Mesothelial cell of epicardium (in vitro differentiated cells): ENCODE measurements at places on chromosomes 13 and 19. TPM values are rescaled to one million over a fixed set of nuclear protein-coding genes. Genes with fewer than 3 reads are reported as not detected.

DNA sequence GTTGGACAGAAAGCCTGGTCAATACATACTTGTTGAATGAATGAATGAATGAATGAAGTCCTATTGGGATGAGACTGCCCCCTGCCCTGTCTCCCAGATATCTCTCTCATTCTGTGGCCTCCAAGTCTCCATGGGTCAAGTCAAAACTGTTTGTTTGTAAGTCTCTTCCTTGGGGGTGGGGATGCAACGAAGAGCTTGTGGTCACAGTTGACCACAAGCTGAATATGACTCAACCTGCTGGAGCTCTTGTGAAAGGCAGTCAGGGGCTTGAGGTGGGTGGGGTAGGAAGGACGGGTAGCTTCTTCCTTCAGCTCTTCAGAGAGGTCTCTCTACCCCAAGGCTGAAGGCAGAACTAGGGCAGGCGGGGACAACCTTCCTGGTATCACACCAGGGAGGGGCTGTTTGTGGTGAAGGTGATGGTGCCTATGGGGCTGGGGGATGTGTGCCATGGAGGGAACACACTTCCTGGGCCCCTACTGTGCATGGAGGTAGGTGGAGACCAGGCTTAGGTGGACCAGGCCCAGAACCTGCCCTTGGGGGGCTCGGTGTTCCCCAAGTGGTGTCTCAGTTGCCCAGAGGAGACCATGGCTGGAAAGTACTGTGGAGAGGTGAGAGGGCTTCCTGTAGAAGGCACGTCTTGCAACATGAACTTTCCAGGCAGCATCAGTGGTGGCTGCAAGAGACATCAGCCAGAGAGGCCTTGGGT lies 8.0 kb downstream of the MYO1F start:
- DNase-seq, result no peak

DNA sequence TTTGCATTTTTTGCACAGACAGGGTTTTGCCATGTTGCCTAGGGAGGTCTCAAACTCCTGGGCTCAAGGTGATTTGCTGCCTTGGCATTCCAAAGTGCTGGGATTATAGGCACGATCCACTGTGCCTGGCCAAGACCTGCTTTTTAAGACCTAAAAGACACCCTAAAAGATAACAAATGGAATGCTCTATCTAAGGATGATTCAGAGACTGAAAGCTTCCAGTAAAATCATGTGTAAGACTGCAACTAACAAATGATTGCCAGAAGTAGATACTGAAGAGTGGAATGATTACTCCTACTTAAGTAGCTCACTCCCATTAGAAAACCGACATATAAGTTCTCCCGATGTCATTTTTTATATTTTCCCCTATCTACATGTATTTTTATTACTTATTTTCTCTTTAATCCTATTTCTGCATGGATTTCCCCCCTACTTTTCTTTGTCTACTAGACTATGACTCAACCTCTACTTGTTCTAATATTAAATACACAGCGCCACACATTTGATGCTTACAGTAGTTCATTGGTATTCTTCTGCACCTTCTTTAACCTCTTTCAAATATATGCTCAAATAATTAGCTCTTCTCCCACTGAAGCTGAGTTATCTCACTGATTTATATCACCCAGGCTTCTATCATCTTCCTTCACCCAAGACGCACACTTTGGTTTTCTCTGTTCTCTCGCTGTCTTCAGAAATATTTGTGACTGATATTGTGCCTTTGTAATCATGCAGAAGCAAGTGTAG lies 32.2 kb upstream of the KLF12 start:
- no peak for DNase-seq

Gene SELENOV
- total RNA-seq, result 0.60 to 0.81 TPM (median 0.78 TPM) in 3 replicates

DNA sequence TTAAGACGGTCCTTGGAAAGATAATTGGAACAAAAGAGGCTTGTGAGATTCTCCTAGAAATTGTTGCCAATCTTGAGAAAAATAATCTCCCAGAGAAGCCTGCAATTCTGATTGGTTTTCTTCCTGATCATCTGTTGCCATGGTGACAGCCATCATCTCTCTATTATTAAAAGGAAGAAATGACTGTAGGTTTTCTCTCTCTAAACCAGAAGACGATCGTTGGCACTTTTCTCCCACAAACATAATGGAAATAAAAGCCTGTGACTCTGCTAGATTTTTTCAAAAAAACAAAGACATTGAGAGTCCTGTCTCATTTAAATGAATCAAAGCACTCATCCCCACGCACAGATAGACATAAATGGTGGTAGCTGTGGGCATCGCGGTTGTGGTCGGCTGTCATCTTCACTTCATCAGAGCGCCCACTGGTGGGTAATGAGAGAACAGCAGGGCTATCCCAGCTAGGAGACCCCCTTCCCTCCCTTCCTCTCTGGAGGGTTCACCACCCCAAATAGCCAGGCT lies 21.7 kb upstream of the CALM3 start:
- no peak for DNase-seq

DNA sequence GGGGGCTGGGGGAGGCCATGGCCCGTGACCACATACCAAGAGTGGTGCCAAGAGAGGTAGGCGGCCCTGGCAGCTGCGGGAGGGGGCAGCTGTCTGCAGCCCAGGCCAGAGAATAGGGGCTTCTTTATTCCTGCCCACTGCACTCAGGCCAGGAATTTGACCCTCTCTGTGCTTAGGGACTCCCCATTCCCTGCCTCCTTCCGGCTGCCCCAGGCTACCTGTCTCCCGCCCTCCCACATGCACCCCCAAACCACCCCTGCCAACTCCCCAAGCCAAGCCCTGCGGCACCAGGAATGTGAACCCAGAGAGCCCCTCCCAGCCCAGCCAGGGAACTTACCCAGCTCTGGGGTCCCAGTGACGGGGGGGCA lies 687 bp downstream of the PLEKHA4 start:
- DNase-seq, result no peak

Gene IGFL2
- total RNA-seq, result 2.0 to 3.7 TPM (median 3.7 TPM) in 3 replicates

- DNase-seq, result no peak
These were observed 26.6 kb downstream of the ATP11A start for GRCh38 chr13:112716461-112716820.

Gene TNNI3
- 6.3 to 9.1 TPM (median 8.9 TPM) in 3 replicates for total RNA-seq

Gene GRK1
- total RNA-seq, result 0.20 to 0.41 TPM (median 0.34 TPM) in 3 replicates

Gene FBXO27
- total RNA-seq, result 9.5 to 10.2 TPM (median 9.6 TPM) in 3 replicates

Gene KIR3DL1
- not detected in 3 replicates for total RNA-seq

GRCh38 chr13:112963641-112964040 lies 5.4 kb upstream of the MCF2L start:
- no peak for DNase-seq

Gene NDFIP2
- total RNA-seq, result 40.0 to 46.9 TPM (median 41.7 TPM) in 3 replicates

GRCh38 chr13:38262211-38262610 lies 87.4 kb upstream of the UFM1 start:
- no peak for DNase-seq

Gene ING1
- total RNA-seq, result 19.1 to 21.0 TPM (median 19.2 TPM) in 3 replicates

Gene PROZ
- not detected in 3 replicates for total RNA-seq

Gene AP1M2
- 25.9 to 32.5 TPM (median 32.1 TPM) in 3 replicates for total RNA-seq

DNA sequence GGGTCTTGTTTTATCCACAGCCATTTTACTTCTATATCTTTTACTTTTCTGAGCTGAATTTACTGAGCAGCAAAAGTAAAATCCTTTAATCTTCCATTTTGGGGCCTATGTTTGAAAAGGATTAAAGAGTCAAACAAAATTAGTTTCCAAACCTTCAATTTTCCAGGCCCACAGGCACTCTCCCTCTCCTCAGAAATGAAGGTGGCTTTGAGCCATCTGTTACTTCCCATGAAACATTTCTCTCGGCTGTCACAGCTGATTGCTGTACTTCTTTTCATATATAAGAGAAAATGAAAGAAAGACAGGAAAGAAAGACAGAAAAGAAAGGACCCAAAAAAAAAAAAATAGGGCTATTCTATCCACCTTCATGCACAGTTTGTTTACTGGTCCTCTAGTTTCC lies 194.9 kb downstream of the LACC1 start:
- no peak for DNase-seq

- DNase-seq, result no peak
These were observed 10.5 kb downstream of the CDADC1 start for GRCh38 chr13:49258089-49258796.

DNA sequence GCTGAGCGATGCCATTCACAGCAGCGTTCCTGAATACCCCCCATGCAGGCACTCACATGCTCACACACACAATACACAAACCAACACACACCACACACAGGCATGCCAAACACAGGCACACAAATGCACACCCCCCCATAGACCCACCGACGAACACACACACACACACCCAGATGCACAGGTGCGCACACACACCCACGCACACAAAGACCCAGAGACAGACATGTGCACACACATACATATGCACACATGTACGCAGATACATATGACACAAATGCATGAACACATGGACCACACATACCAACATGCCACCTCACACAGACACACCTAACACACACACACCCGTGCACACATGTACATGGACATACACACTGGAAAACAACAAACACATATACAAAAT lies 7.0 kb upstream of the CSNK1G2 start:
- DNase-seq, result no peak

DNA sequence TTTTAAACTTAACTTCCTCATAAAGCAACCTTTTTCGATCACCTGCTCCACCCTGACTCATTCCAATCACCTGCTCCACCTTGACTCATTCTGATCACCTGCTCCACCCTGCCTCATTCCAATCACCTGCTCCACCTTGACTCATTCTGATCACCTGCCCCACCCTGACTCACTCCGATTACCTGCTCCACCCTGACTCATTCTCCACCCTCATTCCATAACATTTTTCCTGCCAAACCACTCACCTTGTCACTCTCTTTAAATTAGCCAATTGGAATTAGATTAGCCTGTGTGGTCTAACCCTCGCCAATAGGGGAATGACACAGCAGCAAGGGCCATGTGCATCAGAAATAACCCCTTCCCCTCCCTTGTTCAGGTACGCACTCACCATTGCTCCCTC lies 31.9 kb upstream of the ZNF83 start:
- DNase-seq, result no peak

DNA sequence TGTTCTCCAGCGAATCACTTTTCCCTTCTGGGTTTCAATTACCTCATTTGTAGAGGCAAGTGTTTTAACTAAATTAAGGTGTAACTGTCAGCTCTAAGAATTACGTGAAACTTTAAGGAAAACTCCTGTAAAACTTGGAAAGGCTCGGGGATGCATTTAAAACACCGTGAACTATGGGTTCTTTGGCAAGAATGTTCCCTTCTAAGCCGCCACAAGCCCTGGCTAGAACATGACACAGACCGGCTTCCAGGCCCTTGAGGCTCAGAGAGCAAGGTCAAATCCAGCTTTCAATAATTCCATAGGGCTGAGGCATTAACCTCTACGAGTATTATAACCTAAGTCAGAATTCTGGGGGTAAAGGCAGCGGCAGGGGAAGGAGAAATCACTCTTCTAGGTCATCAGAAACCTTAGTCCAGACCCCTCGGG lies 685 bp downstream of the VWA8 start:
- no peak for DNase-seq

- DNase-seq, result no peak
These were observed 12.7 kb upstream of the SLC44A2 start for GRCh38 chr19:10612499-10613119.
